Stimulated activated CD4-positive, alpha-beta T cell treated with anti-CD3 and anti-CD28 coated beads, Interleukin-4, amount 100 ng/mL, for 4 hours (primary cell): ENCODE measurements at places on chromosomes 5 and 9.

GRCh38 chr5:107372723-107373450 lies 297.9 kb downstream of the EFNA5 start:
- no peak for DNase-seq

DNA sequence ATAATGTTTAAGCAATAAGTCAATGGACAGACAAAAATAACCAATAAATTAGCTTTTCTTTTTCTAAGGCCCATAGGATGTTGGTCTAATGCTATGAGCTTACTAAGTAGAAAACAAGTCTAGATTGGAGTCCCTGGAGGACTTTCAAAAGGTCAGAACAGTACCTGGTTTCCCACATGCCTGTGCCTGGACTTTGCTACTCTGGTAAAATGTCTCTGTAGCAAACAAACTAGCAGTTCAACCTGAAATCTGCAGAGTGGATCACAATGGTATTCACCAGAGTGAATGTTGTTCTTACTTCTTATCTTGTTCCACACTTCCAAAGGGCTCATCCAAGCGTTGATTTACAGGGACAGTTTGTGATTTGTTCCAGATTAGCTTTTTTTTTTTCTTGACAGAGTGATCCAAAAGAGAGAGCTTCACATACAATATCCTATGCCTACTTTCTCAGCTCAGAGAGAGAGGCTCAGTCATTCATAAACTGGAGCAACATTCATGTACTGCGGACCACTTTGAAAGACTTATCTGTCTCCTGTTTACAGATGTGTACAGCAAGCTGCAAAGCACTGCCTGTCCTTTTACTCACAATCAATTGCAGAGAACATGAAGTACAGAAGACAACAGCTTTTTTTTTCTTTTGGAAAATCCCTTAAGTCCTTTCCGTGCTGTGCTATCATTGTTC lies 466.1 kb downstream of the SPATA31D1 start:
- DNase-seq, result no peak

DNA sequence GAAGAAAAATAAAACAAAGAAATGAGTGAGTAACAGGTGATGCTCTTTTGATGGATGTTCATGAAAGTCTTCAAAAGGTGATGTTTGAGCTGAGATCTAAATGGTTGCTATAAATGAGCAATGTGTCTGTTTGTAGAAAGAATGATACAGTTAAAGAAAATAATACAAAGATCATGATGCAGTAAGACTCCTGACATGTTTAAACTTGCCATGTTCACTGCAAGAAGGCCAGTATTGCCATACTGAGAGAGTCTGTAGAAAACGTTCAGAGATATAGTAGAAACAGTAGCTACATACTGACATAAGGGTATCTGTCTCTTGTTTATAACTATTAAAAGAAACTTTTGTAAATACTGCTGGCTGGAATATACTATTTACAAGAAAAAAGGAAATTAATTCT lies 1609.2 kb upstream of the ACO1 start:
- no peak for DNase-seq

GRCh38 chr5:80255431-80255810 lies 427 bp downstream of the SERINC5 start:
- peak; percentile 53 for DNase-seq

- no peak for DNase-seq
Observed at GRCh38 chr5:65672796-65673195, 48.0 kb downstream of the SHLD3 start.

DNA sequence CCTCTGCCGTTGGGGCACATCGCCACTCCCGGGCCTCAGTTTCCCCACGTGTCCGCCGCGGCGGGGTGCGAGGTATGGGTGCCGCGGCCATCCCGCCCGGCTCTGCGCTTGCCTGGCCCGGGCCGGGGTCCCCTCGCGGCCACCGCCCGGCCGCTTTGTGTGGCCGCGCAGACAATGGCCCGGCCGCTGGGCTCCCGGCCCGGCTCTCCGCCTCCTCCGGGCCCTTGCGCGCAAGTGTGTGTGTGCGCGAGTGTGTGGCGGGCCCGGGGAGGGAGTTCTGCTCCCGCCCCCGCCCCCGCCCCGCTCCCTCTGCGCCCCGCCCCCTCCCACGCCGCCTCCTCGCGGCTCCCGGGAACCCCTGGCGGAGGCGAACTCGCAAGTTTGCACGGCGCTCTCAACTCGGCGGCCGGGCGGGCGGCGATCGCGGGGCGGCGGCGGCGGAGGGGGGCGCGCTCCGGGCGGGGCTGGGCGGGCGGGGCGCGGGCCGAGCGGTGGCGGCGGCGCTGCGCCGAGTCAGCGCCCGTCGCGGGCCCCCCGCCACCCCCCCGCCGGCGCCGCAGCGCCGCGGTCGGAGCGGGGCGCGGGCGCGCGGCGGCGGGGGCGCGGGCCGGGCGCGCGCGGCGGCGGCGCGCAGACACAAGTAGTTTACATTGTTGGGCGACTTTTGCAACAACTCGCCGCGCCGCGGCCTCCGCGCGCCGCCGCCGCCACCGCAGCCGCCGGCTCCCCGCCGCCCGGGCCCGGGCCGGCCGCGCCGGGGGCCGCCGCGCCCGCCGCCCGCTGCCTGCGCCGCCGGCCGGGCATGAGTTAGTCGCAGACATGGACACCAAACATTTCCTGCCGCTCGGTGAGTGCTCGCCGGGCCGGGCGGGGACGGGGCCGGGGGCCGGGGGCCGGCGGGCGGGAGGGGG lies at the start of gene RXRA:
Gene RXRA (plus strand): TSS at position 643 of the 911 bp plus-strand sequence. CDS start 177 bp downstream, at position 820.
- peak; percentile 81 for DNase-seq

DNA sequence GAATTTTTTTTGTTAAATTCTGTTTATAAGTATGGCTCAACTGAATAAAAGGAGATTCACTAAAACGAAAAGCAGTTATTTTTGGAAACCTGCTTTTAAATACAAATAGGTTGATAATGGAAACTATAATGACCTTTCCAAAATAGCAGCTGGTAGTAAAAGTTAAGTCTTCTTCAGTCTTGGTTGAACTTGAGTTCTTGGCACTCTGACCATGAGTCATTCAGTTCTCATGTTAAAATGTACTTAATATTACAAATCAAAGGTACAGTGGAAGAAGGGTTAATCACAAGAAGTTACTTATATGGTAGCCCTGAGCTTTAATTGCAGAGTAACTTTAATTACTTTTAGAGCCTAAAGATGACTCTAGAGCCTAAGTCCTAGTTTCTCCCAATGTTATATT lies 62.1 kb downstream of the KLF9 start:
- no peak for DNase-seq

- DNase-seq, result no peak
Observed at GRCh38 chr9:122561446-122561845, 8.5 kb downstream of the OR1N2 start.

DNA sequence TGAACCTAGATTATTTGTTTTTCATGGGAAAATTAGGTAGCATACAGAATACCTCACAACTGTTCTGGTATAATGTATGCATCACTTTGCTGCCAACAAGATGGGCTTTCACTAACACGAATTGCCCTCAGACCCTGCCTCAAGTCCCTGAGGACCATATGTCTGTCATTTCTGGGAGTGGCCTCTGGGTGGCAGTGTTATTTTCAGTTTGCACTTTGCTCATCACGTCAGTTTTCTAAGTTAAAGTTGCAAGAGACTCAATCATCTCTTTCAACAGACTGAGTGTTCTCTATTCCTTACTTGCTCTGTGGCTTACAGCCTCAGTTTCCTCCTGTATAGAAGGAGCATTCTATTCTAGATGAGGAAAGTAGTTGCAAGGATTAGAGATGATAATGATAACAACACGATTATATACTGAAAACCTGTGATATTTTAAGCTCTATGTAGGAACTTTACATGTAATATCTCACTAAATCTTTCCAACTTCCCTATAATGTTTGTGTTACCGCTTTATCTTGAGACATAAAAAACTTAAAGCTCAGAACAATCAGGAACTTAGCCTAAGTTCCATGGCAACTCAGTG lies 55.7 kb downstream of the TSSK1B start:
- DNase-seq, result peak; percentile 38

DNA sequence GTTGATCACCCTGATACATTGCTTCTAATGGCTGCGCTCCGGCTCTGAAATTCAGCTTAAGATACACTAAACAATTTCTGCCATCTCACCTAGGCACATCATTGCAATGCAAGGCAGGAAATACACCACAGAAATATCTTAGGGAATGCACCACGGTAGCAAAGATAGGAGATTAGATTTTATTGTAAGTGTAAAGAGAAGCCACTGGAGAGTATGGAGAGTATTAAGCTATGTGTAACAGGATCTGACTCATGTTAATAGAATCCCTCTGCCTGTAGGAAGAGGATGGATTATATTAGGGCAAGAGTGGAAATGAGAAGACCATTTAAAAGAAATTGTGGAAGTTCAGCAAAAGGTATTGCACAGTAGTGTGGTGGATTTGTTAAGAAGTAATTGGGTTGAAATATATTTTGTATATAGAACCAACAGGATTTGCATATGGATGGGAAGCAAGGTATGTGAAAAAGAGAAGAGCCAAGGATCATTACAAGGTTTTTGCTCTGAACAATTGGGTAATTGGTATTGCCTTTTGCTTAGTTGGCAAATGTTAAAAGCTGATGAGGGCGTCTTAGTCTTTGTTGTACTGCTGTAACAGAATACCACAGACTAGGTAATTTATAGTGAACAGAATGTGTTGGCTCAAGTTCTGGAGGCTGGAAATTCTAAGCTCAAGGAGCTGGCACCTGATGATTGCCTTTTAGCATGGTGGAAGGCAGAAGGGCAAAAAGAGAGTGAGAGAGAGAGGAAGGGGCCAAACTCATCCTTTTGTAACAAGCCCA lies 636.1 kb downstream of the PSAT1 start:
- no peak for DNase-seq

- DNase-seq, result no peak
Observed at GRCh38 chr5:139051392-139051791, 146.8 kb downstream of the SIL1 start.

DNA sequence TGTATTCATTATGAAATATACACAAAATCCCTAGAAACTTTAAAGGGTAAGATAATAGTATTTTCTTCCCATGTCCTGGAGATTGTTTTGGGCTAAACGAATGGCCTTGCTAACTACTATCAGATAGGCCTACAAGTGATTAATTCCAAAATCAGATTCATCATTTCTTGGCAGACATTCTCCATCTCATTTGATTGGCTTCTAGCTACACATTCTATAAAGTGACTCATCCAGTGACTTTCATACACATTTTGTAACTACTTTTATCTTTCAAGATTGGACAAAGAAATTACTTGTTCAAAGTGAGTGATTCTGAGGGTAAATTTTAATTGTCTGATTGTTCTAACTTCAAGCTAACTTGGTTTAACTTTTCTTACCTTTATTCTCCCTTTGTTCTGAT lies 93.3 kb downstream of the RAPGEF6 start:
- DNase-seq, result no peak

- DNase-seq, result no peak
Observed at GRCh38 chr9:124747065-124747464, 24.0 kb downstream of the NR6A1 start.

DNA sequence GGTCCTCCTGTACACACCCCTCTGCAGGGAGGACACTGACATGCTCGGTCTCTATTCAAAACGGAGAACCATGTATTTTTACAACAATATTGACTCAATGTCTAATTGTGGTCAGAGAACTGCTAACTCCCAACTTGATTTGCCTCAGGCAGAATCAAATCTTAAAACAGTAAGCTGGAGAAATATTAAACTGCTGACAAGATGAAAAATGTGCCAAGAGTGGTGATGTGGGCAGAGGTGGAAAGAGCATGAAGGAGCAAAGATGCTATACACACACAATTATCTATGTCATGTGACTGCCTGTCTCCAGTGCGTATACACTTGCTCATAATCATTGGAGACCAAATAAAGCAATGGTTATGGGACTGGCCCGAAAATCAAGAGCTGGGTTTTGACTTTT lies 556.1 kb upstream of the ZNF608 start:
- DNase-seq, result no peak

- DNase-seq, result no peak
Observed at GRCh38 chr9:19313573-19313972, 66.5 kb downstream of the RPS6 start.

- DNase-seq, result peak; percentile 10
Observed at GRCh38 chr9:110047955-110048402, 160.0 kb downstream of the C9orf152 start.

GRCh38 chr9:137168573-137168903 lies 1.3 kb downstream of the LRRC26 start:
- no peak for DNase-seq

DNA sequence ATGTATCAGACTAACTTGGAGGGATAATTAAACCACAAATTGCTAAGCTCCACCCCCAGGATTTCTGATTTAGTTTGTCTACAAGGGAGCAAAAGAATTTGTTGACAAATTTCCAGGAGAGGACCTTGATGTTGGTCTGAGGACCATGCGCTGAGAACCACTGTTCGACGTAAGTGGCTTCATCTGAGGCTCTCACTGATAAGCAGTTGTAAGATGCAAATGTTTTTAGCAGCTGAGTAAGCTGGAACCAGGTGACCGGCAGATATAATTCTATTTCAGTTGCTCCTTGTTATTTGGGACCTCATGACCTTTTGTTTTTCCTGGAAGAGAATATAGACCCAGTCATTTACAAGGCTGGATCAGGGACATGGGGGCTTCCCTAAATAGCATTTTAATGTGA lies 14.1 kb upstream of the SPINK1 start:
- DNase-seq, result no peak

DNA sequence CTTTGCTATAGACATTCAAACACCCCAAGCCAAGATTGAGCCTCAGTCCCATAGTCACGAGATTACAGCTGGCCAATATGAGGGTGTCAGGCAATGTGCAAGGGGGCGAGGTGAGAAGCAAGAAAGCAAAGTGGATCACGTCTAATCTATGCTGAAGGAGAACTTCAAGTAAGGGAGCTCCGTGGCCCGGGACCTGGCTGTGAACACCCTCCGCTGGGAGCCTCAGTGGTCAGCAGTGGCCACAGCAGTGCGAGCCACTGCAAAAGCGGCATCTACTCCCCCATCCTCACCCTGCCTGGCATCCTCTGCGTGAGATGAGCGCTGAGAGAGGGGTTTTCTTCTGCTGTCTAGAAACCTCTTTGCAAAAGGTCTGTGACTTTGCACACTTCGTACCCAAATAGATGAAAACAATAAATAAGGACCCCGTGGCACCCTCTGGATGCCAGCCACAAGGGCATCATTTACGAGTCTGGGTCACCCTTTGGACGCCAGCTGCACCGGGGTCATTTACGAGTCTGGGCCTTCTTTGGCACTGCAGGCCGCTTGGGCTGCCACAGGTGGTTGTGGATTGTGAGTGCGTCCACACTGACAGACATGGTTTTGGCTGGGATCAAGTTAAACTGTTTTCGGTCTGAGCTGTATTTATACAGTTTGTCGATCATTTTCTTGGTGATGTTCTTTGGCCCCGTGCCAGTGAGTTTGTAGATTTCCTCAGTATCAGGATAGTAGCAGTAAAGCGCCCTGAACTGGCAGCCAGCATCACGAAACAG lies 96.4 kb downstream of the CAMSAP1 start:
- no peak for DNase-seq

- DNase-seq, result peak; percentile 52
Observed at GRCh38 chr5:170306381-170306831, 8.8 kb upstream of the LCP2 start.
